OCI-M1 (cell line): ENCODE measurements at places on chromosomes 4 and X.

- peak; percentile 43 for DNase-seq
Observed at GRCh38 chrX:30570505-30570904, 7.1 kb downstream of the TASL start.

DNA sequence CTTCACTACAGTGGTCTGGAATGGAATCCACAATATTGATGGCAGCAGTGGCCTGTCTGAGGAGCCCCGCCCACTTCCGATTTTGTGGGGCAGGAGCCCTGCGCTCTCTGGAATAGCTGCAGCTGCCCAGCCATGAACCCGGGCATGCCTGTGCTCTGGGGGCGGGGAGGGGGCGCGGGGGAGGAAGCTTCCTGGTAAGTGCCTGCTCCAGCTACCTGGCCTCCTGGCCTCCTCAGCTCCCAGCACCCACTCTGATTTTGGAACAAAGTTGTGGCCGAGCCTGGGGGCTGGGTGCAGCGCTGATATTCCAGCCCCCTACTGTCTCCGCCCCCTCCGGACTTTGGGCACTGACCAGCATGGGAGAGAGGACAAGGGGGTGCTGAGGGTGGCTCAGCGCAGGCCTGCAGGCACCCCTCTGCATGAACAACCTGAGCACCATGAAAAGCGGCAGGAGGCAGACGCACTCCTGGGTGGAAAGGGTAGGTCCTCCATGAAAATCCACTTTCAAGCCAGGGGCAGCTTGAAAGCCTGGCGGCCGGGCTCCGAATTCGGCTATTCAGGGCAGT is 972.7 kb upstream of the AGA start:
- DNase-seq, result no peak

DNA sequence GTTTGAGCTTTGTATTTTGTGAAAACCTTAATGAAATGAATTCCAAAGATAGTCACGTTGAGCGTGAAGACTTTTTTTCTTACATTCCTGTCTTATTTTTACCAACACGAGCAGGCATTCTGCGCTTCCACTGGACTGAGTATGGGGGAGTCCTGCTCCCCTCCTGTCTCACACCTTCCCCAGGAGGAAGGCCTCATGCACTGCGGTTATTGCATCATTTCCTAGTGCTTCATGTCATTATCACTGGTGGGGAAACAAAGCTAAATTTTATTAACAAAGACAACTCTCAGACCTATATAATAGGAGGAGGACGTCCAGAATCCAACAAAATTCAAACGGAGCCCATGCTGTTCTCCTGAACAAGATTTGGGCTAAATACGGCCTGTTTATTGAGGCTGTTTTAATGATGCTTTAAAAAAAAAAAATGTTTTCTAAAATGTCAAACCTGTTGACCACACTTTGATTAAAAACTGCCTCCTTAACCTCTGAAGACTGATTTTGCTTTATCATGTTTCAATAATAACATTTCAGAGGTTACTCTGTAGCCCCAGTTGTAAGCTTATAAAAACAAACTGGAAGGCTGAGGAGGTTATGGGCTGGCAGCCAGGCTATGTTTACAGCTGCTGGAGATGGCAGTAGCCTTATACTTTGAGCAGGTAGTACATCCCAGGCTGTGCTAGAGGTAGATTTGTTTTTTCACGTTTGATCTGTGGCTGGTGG is 118.0 kb downstream of the SOWAHB start:
- DNase-seq, result no peak

- no peak for DNase-seq
Observed at GRCh38 chrX:104195013-104195412, 28.8 kb downstream of the FAM199X start.

GRCh38 chr4:36322921-36323354 is 41.5 kb downstream of the DTHD1 start:
- peak; percentile 29 for DNase-seq

- DNase-seq, result no peak
Observed at GRCh38 chr4:80454040-80454439, 118.5 kb downstream of the CFAP299 start.

GRCh38 chrX:68431836-68432235 is 1.5 kb downstream of the OPHN1 start:
- no peak for DNase-seq

GRCh38 chrX:57915680-57916079 is 5.4 kb upstream of the ZXDA start:
- no peak for DNase-seq

DNA sequence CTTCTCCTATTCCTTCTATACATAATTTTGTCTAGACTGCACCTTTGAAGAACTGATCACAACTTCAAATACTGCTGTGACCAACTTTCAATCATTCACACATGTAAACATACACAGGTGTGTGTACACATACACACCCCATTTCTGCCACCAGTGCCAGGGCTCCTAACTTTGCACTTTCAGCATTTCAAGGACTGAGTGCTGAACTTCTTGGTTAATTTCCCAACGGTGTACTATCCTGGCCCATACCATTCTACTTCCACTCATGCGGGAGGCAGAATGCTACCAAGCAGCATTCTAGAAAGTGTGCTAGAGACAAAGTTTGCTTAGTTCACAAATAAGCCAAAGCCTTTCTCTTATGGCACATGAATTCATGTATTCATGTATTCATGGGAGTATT is 51.2 kb downstream of the RPGR start:
- DNase-seq, result no peak

DNA sequence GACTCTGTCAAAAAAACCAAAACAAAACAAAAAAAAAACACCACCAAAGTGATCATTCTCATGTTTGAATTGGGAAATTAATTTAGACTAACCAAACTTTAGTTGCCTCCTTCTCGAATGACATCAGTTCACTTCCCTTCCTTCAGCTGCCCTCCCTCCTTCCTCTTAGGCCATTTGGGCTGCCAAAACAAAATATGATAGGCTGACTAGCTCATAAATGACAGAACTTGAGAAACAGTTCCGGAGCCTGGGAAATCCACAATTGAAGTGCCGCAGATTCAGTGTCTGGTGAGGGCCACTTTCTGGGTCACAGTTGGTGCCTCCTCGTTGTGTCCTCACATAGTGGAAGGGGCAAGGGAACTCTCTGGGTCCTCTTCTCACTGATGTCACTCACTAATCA is 16.1 kb upstream of the WAS start:
- no peak for DNase-seq

DNA sequence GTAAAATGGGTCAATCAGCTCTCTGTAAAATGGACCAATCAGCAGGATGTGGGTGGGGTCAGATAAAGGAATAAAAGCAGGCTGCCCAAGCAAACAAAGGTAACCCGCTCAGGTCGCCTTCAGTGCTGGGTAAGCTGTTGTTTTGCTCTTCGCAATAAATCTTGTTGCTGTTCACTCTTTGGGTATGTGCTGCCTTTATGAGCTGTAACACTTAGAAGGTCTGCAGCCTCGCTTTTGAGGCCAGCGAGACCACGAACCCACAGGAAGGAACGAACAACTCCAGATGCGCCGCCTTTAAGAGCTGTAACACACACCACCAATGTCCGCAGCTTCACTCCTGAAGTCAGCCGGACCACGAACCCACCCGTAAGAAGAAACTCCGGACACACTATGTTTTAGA is 11.5 kb upstream of the CAMK2D start:
- DNase-seq, result no peak

DNA sequence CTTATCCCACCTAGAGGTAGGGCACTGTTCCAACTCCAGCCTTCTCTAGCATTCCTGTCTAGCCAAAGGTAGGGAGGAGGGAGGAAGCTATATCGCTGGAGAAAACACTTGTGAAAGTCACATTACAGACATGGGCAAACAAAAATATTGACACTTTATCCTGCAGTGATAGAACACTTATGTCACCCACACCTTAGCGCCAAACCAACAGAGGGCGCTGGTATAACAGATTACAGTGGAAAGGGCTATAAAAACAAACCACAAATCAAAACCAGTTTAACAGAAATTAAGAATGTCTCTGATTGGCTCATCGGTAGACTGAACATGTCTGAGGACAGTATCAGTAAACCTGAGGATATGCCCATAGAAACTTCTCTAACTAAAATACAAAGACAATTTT is 451.3 kb downstream of the TLL1 start:
- DNase-seq, result peak; percentile 84

- no peak for DNase-seq
Observed at GRCh38 chr4:3445111-3445820, 3.5 kb downstream of the HGFAC start.

DNA sequence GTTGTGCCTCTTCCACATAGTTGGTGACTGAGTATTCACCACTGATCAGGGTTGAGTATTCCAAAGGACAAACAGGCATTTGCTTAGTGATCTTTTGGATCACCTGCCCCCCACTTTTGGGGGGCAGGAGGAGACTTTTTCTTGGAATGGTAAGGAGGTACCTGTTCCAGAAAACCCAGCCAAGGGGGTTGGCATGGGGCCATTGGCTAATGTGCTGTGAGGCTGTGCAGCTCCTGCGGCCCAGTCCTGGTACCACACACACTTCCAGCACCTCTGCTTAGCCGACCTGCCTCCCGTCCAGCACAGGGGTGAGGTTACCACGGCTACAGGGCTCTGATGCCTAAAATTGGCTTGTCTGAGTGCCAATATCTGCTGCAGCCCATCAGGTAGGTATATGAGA is 40.1 kb upstream of the MGST2 start:
- DNase-seq, result no peak

GRCh38 chrX:9231491-9231890 is 197.6 kb upstream of the FAM9B start:
- DNase-seq, result no peak

DNA sequence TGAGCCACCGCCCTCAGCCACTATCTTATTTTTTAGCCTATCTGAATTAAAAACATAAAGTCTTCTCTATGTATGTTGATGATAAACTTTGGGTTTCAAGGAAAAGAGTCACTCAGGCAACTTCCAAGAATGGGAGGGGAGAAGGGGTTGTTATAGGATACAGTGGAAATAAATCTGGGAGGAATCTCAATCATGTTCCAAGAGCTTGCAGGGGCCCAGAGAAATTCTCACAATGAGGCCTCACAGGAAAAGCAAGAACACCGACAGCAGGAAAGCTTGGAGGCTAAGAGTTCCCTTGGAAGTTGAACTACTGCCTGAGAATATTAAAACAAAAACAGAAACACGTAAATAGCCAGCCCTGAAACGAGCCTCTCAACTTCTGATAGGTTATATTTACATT is 384.6 kb upstream of the IGFBP7 start:
- DNase-seq, result peak; percentile 11

DNA sequence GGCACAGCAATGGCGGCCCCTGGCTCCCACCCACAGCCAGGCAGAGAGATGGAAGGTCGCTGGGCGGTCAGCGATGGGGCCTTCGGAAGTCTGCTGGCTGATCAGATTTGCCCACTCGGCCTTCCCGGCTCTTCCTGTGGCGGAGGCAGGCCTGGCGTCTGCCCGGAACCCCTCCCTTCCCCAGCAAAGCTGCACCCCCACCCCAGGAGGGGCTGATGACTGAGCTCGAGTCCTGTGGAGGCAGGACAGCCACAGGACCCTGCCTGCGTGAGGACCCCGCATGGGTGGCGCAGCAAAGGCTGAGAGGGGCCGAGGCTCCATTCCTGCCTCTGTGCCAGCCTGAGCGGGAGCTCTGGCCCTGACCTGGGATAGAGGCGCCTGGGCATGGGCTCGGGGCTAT is 34.8 kb downstream of the TACC3 start:
- no peak for DNase-seq

GRCh38 chrX:15834827-15835595 is 19.6 kb downstream of the AP1S2 start:
- DNase-seq, result peak; percentile 40

DNA sequence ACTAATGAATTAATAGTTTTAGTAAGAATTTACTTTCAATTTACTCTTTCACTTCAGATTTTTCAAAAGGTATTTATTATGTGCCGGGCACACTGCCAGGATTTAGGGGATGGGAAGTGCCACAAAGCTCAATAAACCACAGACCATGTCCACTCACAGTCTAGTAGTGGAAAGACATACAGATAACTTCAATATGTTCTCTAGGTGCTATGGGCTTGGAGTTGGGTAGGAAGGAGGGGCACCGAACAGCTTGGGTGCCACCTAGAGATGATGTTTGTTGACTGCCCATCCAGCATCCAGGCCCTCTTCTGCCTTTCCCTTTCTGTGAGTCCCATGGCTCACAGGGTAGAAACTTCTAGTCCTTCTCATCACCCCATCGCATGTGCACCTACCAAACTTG is 17.8 kb downstream of the MFAP3L start:
- DNase-seq, result peak; percentile 72

DNA sequence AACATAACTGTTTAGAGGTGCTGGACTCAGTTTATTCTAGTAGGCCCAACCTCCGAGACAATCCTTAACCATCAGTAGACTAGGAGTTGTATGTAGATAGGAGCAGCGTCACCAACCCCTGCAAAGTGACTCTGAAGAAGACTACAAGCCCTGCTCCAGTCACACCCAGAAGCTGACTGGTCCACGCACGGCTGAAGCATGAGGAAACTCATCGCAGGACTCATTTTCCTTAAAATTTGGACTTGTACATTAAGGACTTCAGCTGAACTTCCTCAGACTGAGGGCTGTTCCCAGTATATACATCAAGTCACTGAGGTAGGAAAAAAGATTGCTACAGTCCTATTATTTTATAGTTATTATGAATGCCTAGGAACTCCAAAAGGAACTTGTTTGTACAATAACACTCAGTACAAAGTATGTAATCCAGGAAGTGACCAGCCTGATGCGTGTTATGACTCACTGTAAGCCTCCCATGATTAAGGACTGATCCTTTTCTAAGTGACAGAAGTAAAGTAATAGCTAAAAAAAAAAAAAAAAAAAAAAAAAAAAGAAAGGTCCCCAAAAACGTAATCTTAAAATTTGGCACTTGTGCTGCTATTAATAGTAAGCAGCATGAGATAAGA is 41.6 kb upstream of the UGT2B7 start:
- peak; percentile 50 for DNase-seq

- DNase-seq, result no peak
Observed at GRCh38 chr4:79164907-79165610, 160.8 kb downstream of the NAA11 start.

DNA sequence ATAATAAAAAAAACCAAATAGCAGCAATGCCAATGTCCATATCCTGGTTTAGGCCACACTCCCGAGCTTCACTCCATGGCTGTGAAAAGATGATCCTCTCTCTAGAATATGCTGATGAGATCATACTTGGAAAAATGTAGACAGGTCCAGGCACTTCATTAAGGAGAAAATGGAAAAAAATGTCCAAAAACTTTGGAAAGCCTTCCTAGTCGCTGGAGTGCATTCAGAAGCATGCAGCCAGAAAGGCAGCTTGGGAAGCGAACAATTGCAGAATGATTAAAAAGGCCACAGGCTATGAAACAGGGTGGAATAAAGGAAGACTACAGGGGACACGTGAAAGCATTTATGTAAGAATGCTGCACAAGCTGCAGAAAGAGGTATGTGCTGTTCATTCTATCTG is 165.6 kb upstream of the HCCS start:
- no peak for DNase-seq
